ENCODE measurements at places on chromosomes 1 and 21.
A peak's percentile ranks its signal among the peaks of the same experiment; 100 is the strongest.

GRCh38 chr1:224735159-224735558, 119.0 kb downstream of the CNIH3 start:
- DNase-seq, result no peak

GRCh38 chr21:26007951-26008498, 162.5 kb downstream of the APP start:
- DNase-seq, result peak; percentile 49

GRCh38 chr1:160727316-160727640, 11.8 kb upstream of the SLAMF7 start:
- no peak for DNase-seq

DNA sequence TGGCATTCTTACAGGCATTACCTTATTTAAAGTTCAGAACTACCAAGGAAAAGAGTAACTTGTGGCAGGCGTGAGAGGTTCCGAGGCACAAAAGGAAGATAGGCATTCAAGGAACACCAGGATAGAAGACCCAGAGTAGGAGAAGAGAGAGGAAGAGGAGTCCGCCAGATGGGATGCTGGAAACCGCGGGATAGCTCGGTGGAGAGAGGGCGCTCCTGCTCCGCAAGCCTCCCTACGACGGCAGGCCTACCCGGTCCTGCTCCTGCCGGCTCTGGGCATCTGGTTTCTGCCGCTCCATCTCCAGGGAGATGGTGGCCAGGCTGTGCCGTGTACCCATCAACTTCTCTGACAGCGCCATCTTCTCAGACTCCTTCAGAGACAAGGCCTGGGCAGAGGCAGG, 5.4 kb upstream of the NBPF1 start:
- no peak for DNase-seq

DNA sequence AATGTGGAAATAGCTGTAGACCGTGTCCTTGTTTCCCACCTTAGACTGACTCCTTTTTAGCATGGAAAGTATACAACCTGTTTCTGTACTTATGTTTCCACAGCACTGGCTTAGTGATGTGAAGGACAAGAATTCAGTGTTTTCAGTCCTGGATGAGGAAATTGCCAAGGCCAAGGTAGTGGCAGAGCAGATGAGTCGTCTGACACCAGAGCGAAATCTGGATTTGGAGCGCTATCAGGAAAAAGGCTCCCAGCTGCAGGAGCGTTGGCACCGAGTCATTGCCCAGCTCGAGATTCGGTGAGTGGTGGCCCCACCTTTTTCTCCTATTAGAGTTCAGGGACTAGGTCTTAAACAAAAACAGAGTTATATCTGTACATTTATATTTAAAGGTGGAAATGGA, 112.6 kb downstream of the MACF1 start:
- peak; percentile 51 for DNase-seq

GRCh38 chr21:41086569-41086968, 81.4 kb upstream of the BACE2 start:
- no peak for DNase-seq

DNA sequence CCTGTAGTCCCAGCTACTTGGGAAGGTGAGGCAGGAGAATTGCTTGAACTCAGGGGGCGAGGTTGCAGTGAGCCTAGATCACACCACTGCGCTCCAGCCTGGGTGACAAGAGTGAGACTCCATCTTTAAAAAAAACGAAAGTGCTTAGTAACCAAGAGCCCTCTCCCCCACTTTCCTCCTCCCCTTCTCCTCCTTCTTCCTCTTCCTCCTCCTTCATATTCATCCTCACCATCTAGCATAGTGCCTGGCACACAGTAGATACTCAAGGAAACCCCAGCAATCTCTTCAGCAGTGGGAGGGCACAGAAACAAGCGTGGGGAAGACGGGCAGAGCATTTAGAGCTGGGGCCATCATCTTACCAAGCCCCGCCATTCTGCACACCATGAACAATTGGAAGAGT, 119.4 kb upstream of the SLC45A1 start:
- no peak for DNase-seq

DNA sequence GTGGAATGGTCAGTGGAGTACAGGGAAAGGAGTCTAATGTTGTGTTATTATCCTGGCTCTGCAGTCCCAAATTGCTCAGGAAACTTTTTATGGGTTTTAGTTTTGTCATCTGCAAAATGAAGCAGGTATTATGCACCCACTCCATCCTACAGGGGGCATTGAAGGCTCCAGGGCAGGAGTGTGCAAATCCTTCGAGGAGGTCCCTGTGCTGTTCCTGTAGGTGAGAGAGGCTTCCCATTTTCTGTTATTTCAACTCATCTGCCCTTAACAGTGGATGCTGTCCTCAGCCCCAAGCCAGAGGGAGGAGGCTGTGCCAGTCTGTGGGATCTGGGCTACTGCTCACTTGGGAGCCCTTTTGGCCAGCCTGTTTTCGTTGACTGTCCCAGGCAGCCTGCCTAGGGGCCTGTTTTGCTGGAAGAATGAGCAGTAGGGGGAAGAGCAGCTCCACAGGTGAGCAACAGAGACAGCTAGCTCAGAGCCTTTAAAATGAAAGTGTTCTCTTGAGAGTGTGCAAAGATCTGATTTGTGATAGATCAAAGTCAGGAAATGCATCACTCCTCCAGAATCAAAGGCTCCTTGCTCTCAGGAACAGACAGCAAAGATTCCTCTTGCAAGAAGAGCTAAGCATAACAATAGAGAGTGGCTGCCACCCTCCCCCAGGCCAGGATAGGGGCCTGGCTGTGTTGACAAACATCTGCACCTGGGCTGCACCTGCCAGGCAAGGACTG, 317.6 kb upstream of the PROX1 start:
- DNase-seq, result no peak

- no peak for DNase-seq
Measured at GRCh38 chr1:196302420-196302819, 305.8 kb downstream of the KCNT2 start.

DNA sequence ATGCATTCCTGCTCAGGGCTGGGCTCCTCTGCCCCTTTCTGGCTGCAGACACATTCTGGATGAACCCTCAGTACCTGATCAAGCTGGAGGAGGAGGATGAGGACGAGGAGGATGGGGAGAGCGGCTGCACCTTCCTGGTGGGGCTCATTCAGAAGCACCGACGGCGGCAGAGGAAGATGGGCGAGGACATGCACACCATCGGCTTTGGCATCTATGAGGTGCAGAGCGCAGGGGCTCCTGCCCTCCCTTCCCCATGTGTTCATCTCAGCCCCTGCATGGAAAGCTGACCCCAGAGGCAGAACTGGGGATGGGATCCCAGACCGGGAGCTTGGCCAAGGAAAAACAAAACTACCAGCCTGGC, 43.1 kb downstream of the CAPN2 start:
- no peak for DNase-seq

DNA sequence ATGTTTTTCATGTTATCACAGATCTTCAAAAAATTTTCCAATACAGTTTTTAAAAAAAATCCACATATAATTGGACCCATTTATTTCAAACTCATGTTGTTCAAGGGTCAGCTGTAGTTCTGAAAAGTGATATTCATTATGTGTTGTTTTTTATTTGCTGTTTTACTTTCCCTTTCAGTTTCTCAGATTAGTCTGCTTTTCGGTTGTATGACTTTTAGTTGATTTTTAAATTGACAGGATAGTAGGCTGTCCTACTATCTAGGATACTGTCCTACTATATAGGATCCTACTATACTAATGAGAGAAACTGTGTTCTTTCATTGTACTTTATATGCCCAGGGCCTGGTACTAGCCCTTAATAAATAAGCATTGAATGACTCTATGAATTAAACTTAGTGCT, 33.6 kb upstream of the GPR52 start:
- no peak for DNase-seq

- DNase-seq, result no peak
Measured at GRCh38 chr21:16579538-16579937, 849.8 kb downstream of the USP25 start.

- DNase-seq, result no peak
Measured at GRCh38 chr1:205350691-205351141, 6.0 kb downstream of the KLHDC8A start.

GRCh38 chr1:116257341-116257767, 115.7 kb upstream of the ATP1A1 start:
- DNase-seq, result no peak

- peak; percentile 96 for DNase-seq
Measured at GRCh38 chr1:154624746-154625643, 17.0 kb upstream of the ADAR start.

DNA sequence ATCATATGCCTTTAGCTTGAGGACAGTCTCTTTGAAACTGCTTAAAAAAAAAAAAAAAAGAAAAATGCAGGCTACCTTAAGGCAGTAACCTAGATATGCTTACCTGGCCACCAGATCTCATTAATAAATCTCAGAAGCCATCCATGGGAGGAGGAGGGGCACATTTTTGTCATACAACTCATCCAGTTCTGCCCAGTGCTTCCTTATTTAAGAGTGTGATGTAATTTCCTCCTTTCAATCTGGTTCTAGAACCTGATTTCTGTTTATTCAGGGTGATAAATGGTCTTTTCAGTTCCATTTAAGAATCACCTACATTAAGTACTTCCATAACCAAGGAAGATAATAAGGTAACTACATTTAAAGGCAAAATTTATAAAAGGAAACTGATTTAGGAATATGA, 6.1 kb downstream of the ERRFI1 start:
- DNase-seq, result peak; percentile 74

- DNase-seq, result peak; percentile 66
Measured at GRCh38 chr1:168236836-168237611, 11.2 kb downstream of the SFT2D2 start.

All from amniotic epithelial cell (primary cell).